Epithelial cell of prostate (primary cell): ENCODE measurements at places on chromosomes 5 and 9.
A peak's percentile ranks its signal among the peaks of the same experiment; 100 is the strongest.

- peak; percentile 51 for DNase-seq
Measured at GRCh38 chr5:37875051-37875787, 35.4 kb upstream of the GDNF start.

- no peak for DNase-seq
Measured at GRCh38 chr5:31536873-31537272, 4.8 kb downstream of the C5orf22 start.

DNA sequence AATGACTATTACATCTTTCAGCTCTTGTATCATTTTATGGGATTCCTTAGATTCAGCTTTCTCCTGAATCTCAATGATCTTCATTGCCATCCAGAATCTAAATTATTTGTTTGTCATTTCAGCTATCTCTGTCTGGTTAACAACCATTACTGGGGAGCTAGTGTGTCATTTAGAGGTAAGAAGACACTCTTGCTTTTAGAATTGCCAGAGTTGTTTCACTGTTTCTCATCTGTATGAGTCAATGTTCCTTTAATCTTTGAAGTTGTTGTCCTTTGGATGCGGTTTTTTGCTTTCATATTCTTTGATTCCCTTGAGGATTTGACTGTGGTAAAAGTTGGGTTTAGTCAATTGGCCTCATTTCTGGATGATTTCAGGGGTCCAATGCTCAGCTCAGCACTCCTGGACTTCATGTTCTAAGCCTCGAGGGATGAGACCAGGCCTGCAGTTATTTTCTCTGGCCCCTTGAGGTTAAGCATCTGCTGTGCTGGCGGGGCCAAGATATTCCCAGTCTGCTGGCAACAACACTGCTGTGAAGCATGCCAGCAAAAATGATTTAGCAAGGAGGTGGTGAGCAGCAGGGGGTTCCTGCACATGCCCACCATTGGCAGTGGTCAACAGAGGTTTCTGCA is 102.4 kb upstream of the PCSK5 start:
- no peak for DNase-seq

DNA sequence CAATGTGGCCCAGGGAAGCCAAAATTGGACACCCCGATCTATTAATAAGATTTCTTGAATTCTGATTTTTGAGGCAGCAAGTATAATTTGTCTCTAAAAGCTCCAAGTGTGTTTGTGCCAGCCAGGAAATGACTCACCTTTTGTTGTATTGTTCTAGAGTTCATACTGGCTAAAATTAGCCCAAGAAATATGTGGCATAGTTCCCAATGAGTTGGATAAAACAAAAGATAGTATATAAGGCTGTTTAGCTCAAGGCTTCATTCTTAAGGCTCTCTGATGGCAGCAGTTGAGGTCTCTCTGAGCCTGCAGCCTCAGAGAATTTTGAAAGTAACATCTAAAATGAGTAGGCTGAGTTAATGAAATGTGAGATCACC is 21.6 kb downstream of the HMGXB3 start:
- DNase-seq = peak; percentile 72

- no peak for DNase-seq
Measured at GRCh38 chr5:98941131-98941883, 12.5 kb upstream of the CHD1 start.
